ENCODE measurements at places on chromosomes 3 and 15.

GRCh38 chr15:64092864-64093626 is 593 bp downstream of the CIAO2A start:
- DNase-seq: peak; percentile 7

GRCh38 chr3:24195504-24196230 is 250.6 kb downstream of the NR1D2 start:
- no peak for DNase-seq

DNA sequence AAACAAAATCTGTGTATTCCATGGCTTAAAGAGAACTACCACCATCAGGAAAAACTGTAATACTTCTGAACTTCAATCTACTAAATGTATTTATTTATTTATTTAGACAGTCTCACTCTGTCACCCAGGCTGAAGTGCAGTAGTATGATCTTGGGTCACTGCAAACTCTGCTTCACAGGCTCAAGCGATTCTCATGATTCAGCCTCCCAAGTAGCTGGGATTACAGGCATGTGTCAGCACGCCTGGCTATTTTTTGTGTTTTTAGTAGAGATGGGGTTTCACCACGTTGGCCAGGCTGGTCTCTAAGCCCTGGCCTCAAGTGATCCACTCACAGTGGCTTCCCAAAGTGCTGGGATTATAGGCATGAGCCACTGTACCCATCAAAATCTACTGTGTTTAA is 202.3 kb upstream of the POU1F1 start:
- DNase-seq: no peak

DNA sequence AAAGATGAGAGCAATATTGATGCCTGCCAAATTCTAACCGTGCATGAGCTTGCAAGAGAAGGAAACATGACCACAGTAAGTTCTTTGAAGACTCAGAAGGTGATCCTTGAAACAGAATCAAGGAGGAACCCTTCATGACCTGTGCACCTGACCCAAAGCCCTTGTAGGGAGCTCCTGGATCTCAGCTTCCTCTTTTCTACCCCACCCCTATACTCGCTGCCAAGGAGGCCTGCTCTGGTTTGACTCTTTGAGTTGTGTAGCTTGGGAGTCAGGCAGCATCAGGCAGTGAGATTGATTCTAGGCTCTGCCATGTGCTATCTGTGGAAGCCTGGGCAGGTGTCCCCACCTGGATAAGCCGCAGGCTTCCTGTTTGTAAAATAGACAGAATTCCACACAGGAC is 10.6 kb downstream of the TTC21A start:
- no peak for DNase-seq

DNA sequence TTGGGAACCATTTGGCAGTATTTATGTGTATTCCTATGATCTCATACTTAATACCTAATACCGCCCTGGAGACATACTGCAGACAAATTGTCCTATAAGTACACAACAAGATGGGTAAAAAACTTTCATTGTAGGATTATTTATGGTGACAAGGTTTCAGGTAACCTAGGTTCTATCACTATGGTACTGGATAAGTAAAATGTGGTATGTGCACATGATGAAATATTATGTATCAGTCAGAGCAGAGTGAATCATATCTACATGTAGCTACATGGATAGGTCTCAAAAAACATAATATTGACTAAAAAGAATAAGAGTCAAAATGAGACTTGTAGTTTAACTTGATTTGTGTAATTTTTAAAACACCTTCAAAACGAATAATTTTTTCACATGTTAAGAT is 147.8 kb downstream of the LEKR1 start:
- no peak for DNase-seq

- no peak for DNase-seq
Observed at GRCh38 chr3:175512700-175513099, 653.6 kb downstream of the NAALADL2 start.

GRCh38 chr3:140277886-140278285 is 342.9 kb downstream of the CLSTN2 start:
- no peak for DNase-seq

GRCh38 chr15:100787567-100788417 is 91.8 kb upstream of the ALDH1A3 start:
- no peak for DNase-seq

DNA sequence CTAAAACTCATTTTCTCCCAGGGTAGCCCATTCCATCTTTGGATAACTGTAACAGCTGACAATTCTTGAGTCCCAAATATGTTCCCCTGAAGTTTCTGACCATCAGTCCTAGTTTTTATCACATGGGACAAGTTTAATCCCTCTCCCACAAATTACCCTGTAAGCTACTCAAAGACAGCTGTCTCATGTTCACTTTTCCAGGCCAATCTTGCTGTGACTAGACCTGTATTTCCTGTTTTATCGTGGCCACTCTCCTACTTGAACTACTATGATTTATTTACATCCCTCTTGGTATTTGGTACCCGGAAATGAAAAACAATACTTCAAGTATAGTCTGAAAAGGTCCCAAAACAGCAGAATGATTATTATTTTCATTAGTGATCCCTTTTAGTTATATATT is 95.1 kb upstream of the MEX3B start:
- DNase-seq: no peak

GRCh38 chr3:152480282-152480953 is 211.7 kb downstream of the MBNL1 start:
- no peak for DNase-seq

GRCh38 chr15:39942101-39942752 is 8.3 kb downstream of the EIF2AK4 start:
- DNase-seq: no peak
